ENCODE measurements at places on chromosomes 3 and 15.

DNA sequence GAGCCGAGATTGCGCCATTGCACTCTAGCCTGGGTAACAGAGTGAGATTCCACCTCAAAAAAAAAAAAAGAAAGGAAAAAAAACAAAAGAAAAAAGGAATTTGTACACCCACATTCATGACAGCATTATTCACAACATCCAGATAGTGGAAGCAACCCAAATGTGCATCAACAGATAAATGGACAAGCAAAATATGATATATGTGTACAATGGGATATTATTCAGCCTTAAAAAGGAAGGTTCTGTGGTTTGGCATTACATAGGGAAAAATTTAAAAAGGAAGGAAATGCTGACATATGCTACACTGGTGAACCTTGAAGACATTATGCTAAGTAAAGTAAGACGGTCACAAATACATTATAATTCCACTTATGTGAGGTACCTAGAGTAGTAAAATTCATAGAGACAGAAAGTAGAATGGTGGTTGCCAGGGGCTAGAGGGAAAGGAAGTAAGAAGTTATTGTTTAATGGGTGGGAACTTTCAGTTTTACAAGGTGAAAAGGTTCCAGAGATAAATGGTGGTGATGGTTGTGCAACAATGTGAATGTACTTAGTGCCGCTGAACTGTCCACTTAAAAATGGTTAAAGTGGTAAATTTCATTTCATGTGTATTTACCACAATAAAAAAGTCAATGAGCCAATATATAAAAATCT is 118.5 kb downstream of the MYLK start:
- no peak for DNase-seq

DNA sequence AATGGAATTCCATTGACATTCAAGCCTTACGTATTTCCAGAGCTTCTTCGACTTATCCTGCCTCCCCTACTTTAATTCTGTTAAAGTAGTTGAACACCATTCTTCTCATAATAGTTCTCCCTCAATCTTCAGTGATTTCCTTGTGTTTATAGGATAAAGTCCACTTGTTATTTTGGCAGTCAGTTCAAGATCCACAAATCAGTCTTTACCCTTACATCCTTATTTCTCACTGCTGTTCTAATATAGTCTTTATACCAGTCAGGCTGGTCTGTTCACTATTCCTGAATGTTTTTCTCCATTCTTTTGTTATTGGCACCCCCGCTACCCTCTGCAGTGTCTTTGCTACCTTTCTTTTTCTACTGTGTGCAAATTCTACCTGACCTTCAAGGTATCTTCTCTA is 29.7 kb downstream of the ATP6V1A start:
- no peak for DNase-seq

DNA sequence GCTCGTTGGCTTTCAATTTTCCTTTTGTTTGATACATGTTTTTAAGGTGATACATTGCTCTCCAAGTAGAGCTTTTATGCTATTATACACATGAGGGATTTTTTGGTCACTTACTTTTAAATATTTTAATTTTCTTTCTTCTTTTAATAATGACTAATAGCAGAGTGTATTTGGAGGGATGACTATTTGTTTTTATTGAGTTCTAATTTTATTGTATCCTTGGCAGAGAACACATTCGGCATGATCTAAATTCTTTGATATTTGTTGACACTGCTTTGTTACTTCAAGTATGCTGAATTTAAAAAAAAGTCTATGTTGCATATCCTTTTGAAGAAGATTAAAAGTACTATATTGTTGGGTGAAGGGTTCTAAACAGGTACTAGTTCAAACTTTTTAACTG is 149.9 kb upstream of the PDZRN3 start:
- no peak for DNase-seq

DNA sequence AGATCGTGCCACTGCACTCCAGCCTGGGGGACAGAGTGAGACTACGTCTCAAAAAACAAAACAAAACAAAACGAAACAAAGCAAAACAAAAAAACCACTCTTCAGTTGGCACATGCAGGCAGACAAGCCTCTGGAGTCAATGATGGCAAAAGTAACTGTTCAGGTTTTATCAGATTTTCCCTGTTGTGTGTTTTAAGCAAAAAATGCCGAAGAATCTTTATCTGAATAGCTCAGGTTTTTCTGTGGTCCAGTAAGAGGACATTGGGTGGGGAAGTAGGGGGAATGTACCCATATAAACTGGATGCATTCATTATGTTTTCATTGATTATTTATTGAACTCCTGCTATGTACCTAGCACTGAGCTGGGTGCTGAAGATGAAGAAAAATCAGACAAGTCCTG is 20.8 kb upstream of the BCL2A1 start:
- no peak for DNase-seq

- DNase-seq = peak; percentile 35
These were observed at the start of gene FBXL22 for GRCh38 chr15:63597038-63597790. FBXL22 (plus strand) TSS chr15:63597387; CDS start chr15:63597393, 6 bp downstream.

GRCh38 chr3:118850687-118851086 is 184.0 kb downstream of the IGSF11 start:
- DNase-seq = no peak

- DNase-seq = no peak
These were observed 95.8 kb upstream of the KLF13 start for GRCh38 chr15:31230630-31231485.

DNA sequence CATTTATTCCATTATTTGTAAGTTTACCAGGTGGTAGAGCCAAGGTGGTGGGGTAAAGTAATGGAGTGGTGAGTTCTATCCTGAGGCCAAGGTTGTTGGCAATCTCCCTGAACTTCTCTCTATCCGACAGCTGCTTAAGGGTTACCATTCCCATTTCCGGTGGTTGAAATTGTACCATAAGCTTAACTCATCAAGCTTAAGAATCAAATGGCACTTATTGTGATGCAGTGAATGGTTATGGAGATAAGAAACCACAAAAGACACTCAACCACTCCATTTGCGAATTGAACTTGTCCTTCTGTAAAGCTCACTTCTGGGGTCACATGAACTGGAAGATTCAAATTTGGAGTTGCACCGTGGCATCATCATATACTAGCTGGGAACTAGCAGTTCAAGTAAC is 287.4 kb upstream of the SLCO3A1 start:
- no peak for DNase-seq

GRCh38 chr3:105369500-105370371 is 3.0 kb downstream of the ALCAM start:
- no peak for DNase-seq

DNA sequence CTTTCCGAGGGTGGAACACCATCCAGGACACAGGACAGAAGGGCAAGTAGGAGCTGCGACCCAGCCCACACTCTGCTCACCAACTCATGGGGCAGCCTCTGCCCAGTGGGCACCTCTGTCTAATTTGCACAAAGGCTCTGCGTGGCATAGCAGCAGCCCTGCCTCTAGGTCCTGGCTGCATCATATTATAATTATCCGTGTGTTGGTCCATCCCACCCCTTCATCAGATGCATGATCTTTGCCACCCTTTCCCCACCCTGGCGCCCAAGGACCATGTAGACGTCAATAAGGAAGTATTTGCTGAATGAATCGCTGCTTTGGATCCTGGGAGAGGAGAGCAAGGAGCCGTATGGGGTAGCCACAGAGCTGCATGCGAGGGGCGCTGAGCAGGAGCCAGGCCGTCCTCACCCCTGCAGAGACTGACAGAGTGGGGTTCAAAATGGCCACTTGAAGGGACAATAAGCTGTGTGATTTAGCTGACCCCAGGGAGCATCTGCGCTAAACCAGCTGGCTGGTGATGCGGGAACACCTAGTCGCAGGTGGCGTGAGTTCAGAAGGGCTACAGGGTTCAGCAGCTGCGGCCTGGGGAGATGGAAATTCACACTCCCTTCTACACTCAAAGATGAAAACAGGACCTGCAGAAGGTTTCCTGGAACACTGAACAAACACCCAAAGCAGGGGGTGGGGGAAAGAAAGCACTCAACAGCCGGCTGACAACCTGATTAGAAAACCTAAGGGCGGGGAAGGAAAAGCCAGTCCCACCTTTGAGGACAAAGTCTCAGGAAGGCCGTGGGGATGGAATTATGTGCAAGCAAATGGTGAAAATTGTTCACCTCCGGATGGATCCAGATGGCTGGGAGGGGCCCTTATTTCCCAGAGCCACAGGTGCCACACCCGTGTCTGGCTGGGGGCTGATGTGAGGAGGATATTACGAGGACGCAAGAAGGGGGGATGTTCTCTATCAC is 6.4 kb downstream of the MGLL start:
- no peak for DNase-seq

- no peak for DNase-seq
These were observed at the start of gene VWA5B2 for GRCh38 chr3:184229394-184230080. VWA5B2 (plus strand) TSS chr3:184229585; CDS start chr3:184230529, 944 bp downstream.

DNA sequence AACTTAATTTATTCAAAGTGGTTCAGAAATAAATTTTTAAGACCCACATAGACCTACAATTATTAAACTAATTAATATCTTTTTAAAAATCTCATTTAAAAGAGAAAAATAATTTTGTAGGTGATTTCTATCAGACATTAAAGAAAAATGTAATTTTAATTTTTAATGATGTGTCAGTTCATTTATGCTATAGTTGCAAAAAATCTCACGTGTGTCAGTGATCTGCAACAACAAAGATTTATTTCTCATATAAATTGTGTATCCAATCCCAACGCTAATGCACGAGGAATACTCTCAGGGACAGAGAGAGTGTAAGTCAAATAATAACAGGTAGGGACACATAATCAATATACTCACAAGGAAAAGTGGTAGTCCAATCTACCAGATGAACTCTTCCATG is 456.6 kb upstream of the CCDC54 start:
- DNase-seq = no peak

GRCh38 chr3:112699436-112699978 is 58.6 kb upstream of the CCDC80 start:
- no peak for DNase-seq

GRCh38 chr3:134002306-134002705 is 27.4 kb downstream of the SLCO2A1 start:
- DNase-seq = peak; percentile 51

DNA sequence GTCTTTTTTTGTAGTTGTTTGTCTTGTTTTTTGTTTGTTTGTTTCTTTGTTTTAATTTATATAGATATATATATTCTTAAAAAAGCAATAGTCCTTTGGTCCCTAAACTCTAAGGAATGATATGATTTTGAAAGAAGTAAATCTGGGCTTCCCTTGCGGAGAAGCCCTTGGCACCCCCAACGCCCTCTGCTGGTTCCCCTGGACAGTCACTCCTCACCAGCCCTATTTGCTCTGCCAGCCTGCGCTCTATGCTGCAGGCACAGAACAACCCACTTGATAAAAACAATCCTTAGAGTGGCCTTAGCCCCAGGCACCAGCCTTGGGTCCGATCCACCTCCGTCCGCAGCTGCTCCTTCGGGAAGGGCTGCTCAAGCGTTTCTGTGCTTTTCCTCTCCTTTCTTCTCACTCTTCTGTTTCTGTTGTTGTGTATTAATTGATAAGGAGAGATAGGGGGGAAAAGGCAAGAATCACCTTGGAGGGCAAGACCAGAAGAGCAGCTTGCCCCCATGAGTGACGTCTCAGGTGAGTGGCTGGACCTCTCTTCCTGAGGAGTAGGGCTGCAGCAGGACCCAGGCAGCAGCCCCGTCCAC is 13.7 kb upstream of the PARP6 start:
- no peak for DNase-seq

DNA sequence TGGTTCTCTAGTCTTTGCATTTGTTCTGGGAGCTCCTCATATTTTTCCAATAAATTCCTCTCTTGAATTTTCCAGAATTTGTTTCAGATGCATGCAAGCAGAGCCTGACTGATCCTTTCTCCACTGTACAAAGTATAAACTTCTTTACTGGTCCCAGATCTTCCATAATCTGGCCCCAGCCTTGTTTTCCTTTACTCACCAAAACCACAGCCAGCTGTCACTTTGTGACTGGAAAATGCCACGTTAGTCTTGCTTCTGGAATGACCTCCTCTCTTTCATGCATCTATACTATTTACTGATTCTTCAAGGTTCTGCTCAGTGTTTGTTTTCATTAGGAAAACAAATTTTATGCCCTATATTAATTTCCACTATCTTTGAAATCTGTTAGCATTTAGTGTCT is 60.4 kb upstream of the SPPL2A start:
- DNase-seq = no peak

DNA sequence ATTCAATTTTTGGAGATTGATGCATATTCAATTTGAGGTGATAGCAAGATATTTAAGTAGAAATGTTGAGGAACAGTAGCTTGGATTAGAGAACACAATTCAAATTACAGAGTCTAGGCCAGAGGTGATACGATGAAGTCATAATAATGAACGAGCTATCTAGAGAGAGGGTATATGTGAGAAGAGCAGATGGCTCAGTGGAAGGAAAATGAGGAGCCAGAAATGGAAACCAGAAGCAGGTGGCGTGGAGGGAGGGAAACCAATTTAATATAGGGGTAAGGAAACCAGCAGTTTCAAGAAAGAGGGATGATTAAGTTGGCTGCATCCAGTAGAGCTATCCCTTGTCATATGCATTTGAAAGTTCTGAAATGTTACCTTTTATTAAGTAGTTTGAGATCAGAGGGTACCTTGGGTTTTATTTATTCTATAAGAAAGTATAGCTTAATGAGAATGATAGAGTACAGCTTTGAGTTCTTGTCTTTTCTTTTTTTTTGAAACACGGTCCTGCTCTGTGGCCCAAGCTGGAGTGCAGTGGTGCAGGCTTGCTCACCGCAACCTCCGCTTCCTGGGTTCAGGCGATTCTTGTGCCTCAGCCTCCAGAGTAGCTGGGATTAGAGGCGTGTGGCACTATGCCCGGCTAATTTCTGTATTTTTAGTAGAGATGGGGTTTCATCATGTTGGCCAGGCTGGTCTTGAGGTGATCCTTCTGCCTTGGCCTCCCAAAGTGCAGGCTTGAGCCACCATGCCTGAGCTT is 22.1 kb downstream of the NCK1 start:
- no peak for DNase-seq

- peak; percentile 43 for DNase-seq
These were observed 8.0 kb upstream of the ANKRD28 start for GRCh38 chr3:15805756-15806266.

- DNase-seq = no peak
These were observed 235.4 kb downstream of the NFKBIZ start for GRCh38 chr3:102084704-102085103.

GRCh38 chr3:156474560-156475389 is 80.1 kb downstream of the SSR3 start:
- DNase-seq = no peak

DNA sequence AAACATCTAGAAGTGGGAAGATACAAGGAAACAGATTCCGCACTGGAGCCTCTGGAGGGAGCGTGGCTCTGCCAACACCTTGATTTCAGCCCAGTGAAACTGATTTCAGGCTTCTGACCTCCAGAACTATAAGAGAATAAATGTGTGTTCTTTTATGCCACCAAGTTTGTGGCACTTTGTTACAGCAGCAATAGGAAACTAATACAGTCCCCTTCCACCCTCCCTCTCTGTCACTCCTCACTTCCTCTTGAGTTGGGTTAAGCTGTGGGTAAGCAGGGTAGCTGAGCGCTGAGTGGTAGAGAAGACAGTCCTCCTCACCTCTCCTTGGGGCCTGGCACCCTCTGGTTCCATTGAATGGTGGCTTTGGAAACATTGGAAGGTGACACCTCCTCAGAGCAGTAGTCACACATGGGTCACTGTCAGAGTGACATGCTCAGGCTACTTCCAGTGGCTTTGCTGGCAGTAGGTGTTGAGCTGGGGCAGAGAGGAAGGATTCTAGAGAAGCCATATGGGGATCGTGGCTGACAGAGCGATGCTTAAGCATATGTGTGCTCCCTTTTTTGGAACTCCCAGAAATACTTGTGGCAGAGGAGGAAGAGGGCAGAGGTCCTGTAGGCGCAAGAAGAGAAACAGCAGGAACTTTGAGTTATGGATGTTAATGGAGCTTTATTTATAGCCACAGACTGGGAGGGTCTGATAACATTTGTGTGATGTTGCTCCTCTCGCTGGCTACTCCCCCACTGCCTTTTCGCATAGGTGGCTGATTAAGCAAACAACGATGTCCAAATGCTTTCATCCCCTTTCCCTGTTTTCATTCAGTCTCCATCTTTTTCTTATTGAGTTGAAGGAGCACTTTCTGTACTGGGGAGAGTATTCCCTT is 14.8 kb upstream of the HCN4 start:
- DNase-seq = no peak

Measured in HFF-Myc (cell line).